ENCODE measurements at places on chromosomes 2 and 18.

GRCh38 chr2:135831180-135831812 lies 5.7 kb downstream of the LCT start:
- DNase-seq: no peak

GRCh38 chr2:191569025-191569424 lies 108.9 kb upstream of the NABP1 start:
- DNase-seq: no peak

DNA sequence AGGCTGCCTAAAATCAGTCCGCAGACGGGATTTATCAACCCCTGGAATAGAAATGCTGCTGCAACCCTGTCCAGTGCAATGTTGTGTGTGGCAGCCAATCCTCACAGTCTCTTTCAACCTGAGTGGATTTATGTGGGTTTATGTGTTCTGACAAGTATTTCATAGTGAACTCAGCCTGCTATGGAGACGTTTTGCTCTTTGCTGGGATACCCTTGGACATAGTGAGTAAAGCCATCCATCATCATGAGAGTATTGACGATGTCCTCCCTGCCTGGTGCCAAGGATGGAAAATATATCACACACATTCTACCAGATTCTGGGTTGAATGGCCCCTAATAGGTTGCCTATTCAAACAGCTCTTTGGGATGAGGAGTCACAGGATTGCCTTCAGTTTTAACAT lies 219.1 kb downstream of the SOCS6 start:
- DNase-seq: no peak

DNA sequence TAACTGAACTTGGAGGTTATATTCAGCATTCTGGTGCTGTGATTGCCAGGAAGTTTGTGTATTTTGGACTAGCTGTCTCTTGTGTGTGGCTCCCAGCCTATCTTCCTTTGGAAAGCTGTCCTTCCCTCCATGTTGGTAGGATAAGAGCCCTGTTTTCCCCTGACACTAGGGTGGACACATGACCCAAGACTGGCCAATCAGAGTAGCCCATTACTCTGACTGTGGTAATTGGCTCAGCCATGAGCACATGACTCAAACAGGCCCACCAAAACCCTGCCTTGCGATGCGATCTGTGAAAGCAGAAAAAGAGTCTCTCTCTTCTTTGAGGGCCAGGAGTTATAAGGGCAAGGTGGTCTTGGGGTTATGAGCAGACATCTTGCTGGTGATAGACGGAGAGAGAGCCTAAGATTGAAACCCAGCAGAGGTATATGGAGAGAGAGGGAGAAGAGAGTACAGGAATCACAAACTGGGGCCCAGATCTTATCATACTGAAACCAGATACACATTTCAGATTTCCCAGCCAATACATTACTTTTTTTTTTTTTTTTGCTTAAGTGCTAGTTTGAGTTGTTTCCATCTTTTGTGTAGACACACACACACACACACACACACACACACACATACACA lies 45.3 kb upstream of the SERPINE2 start:
- DNase-seq: no peak
